ENCODE measurements at places on chromosomes 13 and 19. TPM values are rescaled to one million over a fixed set of nuclear protein-coding genes. Genes with fewer than 3 reads are reported as not detected.
A peak's percentile ranks its signal among the peaks of the same experiment; 100 is the strongest.

Gene LGALS14
- total RNA-seq, result not detected

Gene SGCG
- not detected for total RNA-seq

Gene VSTM2B
- total RNA-seq, result not detected

Gene CEACAM3
- total RNA-seq, result not detected

Gene RASIP1
- total RNA-seq, result 0.20 TPM

Gene IGFL1
- total RNA-seq, result not detected

Gene WDR88
- not detected for total RNA-seq

Gene APC2
- 0.09 TPM for total RNA-seq

Gene MISP
- not detected for total RNA-seq

Gene ZNF763
- total RNA-seq, result 2.0 TPM

GRCh38 chr13:41639955-41640780, 182.8 kb downstream of the RGCC start:
- no peak for DNase-seq

DNA sequence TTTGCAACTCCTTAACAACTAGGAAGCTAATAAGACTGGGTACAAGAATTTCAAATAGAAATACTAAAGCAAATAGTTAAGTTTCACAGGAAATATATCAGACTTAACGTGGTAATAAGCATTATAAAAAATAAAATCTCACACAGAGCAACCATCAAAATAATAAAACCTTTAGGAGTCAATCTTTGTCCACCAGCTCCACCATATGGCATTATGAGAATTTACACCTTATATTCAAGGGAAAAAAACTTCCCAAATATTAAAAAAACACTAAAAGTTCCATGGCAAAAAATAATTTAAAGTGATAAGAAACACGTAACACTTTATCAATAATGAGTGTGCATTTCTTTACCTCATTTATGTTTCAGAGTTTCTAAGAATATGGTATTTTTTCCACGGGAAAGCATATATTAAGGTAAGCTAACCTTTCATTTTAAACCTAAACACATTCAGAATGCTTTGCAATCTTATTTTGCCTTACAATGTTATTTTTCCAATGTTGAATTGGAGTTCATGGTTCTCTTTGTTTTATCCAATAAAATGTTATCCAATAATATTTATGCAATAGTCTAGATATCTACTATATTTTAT, 423.2 kb upstream of the SGCG start:
- DNase-seq, result no peak

GRCh38 chr13:45490068-45490467, 25.3 kb downstream of the COG3 start:
- peak; percentile 18 for DNase-seq

- DNase-seq, result no peak
Observed at GRCh38 chr13:27641711-27642502, 20.2 kb downstream of the POLR1D start.

- DNase-seq, result no peak
Observed at GRCh38 chr13:40692946-40693345, 26.5 kb upstream of the FOXO1 start.

DNA sequence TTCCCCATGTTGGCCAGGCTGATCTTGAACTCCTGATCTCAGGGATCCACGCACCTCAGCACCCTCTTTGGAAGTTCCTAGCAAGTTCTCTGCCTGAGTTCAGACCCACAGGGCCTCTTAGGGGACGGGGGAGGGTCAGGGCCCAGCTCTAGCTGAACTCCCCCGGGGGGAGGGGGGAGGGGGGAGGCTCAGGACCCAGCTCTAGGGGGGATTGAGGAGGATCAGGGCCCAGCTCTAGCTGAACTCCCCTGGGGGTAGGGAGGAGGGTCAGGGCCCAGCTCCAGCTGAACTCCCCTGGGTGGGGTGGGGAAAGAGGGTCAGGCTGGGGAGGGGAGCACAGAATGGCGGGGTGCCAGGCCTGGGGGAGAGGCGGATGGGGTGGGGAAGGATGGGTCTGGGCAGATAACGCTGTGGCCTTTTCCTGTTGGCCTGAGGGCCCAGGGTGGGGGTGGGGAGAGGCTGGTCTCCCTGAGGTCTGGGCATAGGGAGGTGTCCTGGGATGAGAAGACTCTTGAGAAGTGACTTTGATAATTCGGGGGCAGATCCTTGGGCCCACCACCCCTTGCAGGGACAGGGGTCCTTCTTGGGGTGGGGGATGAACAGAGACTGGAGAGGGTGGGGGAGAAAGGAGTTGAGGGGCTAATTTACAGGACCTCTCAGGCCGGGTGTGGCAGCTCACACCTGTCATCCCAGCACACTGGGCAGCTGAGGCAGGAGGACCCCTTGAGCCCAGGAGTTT, 5.5 kb upstream of the PTBP1 start:
- no peak for DNase-seq

DNA sequence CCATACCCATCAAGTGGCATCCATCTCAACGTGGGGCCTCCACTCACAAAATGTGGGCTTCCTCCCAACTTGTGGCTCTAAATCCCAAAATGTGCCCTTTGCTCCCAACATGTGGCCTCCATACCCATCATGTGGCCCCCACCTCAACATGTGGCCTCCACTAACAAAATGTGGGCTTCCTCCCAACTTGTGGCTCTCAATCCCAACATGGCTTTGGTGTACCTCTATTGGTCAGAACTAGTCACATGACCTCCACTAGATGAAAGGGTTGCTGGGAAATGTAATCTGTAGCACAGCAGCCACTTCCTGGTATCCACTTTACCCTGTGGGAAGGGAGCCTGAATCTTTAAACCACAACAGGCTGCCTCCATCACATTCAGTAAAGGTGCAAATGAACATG, 10.1 kb upstream of the ACER1 start:
- no peak for DNase-seq

- DNase-seq, result no peak
Observed at GRCh38 chr19:53055117-53055516, 10.6 kb downstream of the ERVV-2 start.

DNA sequence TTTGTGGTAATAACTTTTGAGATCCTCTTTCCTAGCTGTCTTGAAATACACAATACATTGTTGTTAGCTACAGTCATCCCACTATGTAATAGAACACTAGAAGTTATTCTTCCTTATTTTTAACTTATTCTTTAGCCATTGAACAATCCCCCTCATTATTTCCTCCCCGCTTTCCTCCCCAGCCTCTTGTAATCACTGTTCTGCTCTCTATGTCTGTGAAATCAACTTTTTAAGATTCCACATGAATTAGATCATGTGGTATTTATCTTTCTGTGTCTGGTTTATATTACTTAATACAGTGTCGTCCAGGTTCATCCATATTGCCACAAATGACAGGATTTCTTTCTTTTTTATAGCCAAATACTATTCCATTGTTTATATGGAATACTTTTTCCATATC, 72.9 kb downstream of the SLC10A2 start:
- DNase-seq, result no peak

- no peak for DNase-seq
Observed at GRCh38 chr19:32233091-32233490, 112.3 kb upstream of the ZNF507 start.

DNA sequence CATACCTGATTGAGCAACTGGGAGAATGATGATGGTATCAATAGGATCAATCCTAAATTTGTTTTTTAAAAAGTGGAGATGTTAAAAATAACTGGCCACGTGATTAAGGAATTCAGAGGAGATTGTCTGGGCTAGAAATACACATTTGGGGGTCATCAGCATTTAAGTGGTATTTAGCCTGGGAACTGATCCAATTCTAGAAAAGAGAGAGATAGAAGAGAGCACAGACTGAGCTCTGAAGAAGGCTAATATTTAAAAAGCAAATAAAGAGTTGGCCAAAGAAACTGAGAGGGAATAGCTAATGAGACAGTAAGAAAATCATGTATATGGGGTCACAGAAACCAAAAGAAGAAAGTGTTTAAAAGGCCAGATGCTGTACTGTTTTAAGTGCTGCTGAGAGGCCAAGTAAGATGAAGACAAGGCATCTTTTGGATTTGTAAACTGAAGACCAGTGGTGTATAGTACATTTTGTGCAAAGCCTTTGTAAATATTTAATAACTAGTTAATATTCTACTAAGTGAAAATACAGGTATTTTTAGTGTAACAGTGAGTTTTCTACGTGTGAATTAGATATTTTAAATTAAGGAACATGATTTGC, 40.2 kb downstream of the UBL3 start:
- no peak for DNase-seq

DNA sequence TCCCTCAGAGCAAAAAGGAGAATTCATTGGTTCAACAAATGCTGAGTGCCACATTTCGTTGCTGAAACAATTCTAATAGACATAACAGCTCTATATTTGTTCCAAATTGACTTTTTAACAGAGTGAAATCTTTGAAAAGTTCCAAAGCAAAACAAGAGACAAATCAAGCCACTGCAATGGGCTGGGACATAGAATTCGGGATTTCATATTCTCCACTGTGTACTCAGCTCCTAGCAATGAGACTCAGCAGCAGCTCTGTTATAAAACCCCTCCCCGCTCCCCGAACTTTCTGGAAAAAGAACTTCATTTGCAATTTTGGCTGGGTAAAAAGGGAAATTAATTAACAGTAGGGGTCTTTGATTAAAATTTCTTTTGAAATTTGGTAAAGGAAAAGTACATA, 11.3 kb downstream of the RFX2 start:
- DNase-seq, result no peak

- DNase-seq, result no peak
Observed at GRCh38 chr13:29319451-29319850, 276.0 kb downstream of the SLC7A1 start.

DNA sequence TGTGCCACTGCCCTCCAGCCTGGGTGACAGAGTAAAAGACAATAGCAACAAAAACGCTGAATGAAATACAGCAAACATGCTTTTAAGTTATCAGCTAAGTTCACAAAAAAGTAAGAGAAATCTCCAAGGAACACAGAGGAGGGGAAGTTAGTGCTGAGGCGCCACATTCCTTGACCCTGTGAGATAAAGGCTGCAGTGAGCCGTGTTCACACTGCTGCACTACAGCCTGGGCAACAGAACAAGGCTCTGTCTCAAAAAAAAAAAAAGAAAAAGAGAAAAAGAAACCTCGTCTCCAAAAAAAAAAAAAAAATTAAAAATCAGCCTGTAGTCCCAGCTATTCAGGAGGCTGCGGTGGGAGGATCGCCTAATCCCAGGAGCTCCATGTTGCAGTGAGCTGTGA, 16.3 kb upstream of the DOCK6 start:
- no peak for DNase-seq

DNA sequence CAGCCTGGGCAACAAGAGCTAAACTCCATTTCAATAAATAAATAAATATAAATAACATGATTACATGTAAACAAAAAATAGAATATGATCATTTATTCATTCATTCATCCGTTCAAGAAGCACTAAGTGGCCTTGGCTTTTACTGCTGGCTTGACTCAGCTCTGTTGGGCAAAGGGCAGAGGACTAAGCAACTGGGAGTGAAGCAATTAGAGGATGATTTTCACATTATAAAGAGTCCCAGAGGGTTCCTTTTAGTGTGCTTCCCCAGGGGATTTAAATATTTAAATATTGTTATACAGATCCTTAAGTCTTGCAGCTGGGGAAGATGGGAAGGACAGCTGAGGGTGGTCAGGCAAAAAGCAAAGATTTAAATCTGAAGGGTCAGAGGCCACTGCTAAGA, 34.9 kb upstream of the FLT1 start:
- DNase-seq, result no peak

DNA sequence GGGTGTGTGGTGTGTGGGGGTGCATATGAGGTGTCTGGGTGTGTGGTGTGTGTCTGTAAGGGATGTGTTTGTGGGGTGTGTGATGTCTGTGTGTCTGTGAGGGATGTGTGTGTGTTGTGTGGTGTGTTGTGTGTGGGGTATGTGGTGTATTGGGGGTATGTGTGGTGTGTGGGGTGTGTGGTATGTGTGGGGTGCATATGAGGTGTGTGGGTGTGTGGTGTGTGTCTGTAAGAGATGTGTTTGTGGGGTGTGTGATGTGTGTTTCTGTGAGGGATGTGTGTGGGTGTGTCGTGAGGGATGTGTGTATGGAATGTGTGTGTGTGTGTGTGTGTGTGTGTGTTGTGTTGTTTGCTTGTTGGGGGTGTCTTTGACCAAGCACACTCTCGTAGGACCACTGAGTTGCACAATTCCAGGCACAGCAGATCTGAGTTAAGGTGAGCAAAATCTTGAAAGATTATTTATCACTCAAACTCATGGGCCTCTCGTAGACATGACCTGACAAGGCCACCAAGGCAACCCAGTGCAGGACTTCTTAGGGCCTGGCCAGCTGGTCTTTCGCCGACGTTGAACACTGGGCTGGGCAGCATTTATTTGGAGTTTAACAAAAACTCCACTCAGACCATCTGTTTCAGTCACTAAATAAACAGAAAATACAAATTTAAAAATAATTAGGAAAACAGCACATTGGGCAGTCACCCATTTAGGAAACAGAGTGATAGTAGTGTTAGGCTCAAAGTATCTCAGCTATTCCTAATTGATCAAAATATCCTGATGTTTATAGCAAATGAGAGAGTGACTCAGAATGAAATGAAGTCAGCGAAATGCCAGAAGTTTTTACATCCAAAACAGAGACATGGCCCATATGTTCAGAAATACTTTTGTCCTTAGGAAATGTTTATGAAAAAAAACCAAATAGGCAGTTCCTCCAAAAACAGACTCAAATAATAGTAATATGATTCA, 301.1 kb downstream of the FGF9 start:
- no peak for DNase-seq

GRCh38 chr19:13169769-13170168, 19.6 kb downstream of the IER2 start:
- DNase-seq, result no peak

GRCh38 chr13:111130116-111130508, 15.0 kb downstream of the ARHGEF7 start:
- no peak for DNase-seq

GRCh38 chr19:56099638-56100539, 21.2 kb downstream of the ZNF787 start:
- no peak for DNase-seq

DNA sequence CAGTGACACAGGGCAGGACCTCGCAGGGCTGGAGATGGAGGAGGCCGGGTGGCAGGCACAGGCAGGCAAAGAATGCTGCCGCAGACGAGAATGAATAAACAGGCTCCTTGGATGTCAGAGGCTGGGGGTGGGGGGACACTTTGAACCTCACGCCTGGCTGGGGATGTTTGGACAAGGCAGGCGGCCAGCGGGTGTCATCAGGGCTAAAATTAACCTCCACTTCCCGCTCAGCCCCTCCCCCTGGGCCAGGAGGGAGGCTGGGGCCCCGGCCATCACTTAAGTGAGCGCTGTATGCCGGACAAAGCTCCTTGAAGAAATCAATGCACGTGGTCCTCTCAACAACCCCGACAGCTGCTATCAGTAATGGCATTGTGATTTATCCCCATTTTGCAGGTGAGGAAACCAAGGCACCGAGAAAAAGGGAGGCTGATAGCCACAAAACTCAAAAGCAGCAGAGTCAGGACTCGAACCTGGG, 10.3 kb upstream of the FUT5 start:
- DNase-seq, result no peak

- DNase-seq, result no peak
Observed at GRCh38 chr13:24168392-24168750, 7.9 kb downstream of the SPATA13 start.

DNA sequence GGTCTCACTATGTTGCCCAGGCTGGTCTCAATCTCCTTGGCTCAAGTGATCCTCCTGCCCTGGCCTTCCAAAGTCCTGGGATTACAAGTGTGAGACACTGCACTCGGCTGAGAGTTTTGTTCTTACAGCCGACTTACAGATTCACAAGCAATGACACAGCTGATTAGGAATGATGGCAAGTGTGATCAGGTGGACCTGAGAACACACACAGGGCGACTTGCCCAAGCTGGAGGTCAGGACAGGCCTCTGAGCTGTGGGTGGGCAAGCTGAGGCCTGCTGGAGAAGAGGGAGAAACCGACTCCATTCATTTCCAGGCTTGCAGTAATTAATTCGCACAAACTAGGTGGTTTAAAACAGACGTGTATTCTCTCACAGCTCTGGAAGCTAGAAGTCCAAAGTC, 8.1 kb upstream of the ATG4D start:
- no peak for DNase-seq

GRCh38 chr19:374183-374885, 29.7 kb upstream of the MIER2 start:
- no peak for DNase-seq
